ENCODE measurements at places on chromosomes 3 and 15.
A peak's percentile ranks its signal among the peaks of the same experiment; 100 is the strongest.

- no peak for DNase-seq
- no peaks in the 10 kb centered on the region for H3K36me3 ChIP-seq
- no peak overlapping the region for H3K27ac ChIP-seq
Observed at GRCh38 chr3:5298453-5298852, 110.9 kb downstream of the EDEM1 start.

GRCh38 chr3:16171009-16171408 is 3.5 kb upstream of the GALNT15 start:
- H3K27me3 ChIP-seq = peaks cover 12% of the 10 kb centered on the region
- H3K27ac ChIP-seq = no peak overlapping the region
- H3K4me1 ChIP-seq = peaks cover 3% of the 10 kb centered on the region
- H3K4me3 ChIP-seq = no peak overlapping the region
- no peaks in the 10 kb centered on the region for H3K36me3 ChIP-seq

GRCh38 chr15:60761505-60761845 is 282.5 kb upstream of the ICE2 start:
- no peaks in the 10 kb centered on the region for H3K4me1 ChIP-seq
- H3K4me3 ChIP-seq = no peak overlapping the region
- no peak overlapping the region for H3K27ac ChIP-seq

GRCh38 chr3:5565026-5565425 is 377.5 kb downstream of the EDEM1 start:
- H3K36me3 ChIP-seq = no peaks in the 10 kb centered on the region
- no peaks in the 10 kb centered on the region for H3K4me1 ChIP-seq
- no peaks in the 10 kb centered on the region for H3K27me3 ChIP-seq
- no peak overlapping the region for H3K4me3 ChIP-seq

DNA sequence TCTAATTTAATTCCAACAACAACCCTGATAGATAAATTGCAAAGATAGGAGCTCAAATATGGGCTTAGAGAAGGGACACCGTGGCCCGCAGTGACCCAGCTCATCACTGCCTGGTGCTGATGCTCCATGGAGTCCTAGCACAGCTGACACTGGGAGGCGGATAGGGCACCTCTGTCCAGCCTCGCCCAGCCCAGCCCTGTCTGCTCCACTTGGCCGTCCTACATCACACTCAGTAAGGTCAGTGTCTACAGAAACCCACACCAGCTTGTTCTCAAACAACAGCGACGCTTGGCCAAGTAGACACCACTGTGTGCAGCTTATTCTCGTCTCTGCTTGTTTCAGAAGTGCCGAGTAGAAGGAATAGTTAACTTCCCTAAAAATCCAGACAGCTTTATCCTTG is 33.9 kb downstream of the GABRB3 start:
- no peaks in the 10 kb centered on the region for H3K36me3 ChIP-seq
- H3K4me1 ChIP-seq = no peaks in the 10 kb centered on the region
- H3K4me3 ChIP-seq = no peak overlapping the region
- H3K27ac ChIP-seq = no peak overlapping the region

DNA sequence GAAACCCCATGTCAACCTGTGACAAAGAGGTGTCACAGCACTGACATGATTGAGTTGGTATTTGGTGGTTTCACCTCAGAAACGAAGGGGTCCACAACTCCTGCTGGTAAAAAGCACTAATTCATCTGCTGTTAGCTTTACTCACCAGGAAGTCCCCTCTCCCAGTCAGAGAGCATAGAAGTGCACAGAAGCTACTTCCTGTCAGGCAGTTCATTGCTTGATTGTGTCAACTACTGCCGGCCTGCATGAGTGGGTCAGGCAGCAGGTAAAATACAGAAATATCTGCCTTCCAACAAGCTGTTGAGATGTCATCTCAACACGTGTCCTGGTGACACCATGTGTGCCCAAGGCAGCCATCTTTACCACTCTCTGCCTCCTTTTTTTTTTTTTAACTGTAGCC is 596.6 kb upstream of the NR2F2 start:
- H3K27ac ChIP-seq = no peak overlapping the region
- H3K36me3 ChIP-seq = no peaks in the 10 kb centered on the region
- DNase-seq = no peak

DNA sequence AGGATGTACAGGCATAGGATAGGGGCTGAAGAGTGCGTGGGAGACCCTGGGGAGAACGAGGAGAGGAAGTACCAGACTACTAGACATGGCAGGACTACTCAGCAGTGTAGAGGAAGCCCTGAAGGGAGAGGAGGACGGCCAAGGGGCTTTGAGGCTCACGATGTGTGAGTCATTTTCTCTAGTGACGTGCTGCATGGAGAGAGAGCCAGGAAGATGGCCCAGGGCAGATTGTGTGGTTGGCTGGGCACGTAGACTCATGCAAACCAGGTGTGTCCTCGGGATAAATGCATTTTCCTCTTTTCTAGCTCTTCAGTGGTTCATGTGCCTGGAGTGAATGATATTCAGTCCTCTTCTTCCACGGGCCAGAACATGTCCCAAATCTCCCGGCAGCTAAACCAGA is 115.0 kb upstream of the ABHD17C start:
- H3K27me3 ChIP-seq = no peaks in the 10 kb centered on the region
- H3K4me1 ChIP-seq = peaks cover 11% of the 10 kb centered on the region
- no peak overlapping the region for H3K27ac ChIP-seq
- DNase-seq = no peak

GRCh38 chr3:38317192-38317759 is 29.3 kb upstream of the XYLB start:
- H3K27ac ChIP-seq = no peak overlapping the region
- no peaks in the 10 kb centered on the region for H3K36me3 ChIP-seq
- H3K4me3 ChIP-seq = no peak overlapping the region
- no peaks in the 10 kb centered on the region for H3K4me1 ChIP-seq

- peak overlapping the region; percentile 36 for H3K27ac ChIP-seq
- H3K4me1 ChIP-seq = no peaks in the 10 kb centered on the region
- no peak overlapping the region for H3K4me3 ChIP-seq
Observed at GRCh38 chr15:36133742-36134141, 445.7 kb upstream of the CDIN1 start.

DNA sequence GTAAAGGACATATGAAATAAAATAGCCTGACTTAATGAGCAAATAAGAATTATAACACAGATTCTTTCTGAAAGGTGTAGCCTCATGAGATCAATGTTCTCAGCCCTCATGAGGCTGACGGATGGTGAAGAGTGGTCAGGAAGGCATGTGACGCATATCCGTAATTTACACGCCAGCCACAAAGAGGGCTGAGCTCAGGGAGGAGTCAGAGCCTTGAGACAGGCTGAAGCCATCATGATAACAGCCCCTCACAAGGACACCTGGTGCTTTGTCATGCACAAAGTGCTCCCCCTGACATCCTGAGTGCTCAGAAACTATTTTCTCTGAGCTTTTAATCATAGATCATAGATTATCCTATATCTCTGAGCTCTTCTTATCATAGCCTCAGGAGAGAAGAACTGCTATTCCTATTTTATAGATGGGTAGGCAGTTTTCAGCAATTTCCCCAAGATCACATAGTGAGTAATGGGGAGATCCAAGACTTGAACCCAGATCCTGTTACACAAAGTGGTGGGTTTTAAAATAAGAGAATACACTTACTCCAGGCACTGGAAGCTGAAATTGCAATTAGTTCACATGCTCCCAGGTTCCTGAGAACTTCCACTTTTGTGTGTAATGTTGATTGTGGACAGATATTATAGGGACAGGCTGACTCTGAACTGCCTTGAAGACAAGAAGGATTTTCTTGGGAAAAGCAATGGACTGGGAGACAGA is 267.1 kb downstream of the RPLP1 start:
- DNase-seq = no peak
- H3K27ac ChIP-seq = no peak overlapping the region
- H3K4me1 ChIP-seq = no peaks in the 10 kb centered on the region
- no peaks in the 10 kb centered on the region for H3K27me3 ChIP-seq
- H3K36me3 ChIP-seq = no peaks in the 10 kb centered on the region
- no peak overlapping the region for H3K4me3 ChIP-seq

DNA sequence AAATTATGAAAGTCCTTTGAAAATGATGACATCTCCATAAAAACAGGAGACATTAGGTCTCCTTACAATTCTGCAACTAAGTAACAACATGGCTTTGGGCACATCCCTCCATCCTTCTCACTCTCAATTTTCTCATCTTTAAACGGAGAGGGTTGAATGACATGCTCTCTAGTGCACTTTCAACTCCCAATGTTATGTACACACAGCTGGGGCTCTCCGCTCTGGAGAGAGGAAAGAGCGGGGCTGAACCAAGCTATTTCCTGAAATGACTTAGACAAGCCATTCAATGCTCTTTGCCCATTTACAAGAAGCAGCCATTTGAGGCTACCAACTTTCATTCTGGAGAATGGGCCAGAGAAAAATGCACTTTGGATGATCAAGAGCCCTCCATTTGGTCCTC is 144.2 kb upstream of the BNIP2 start:
- no peak overlapping the region for H3K4me3 ChIP-seq
- no peak for DNase-seq
- H3K27me3 ChIP-seq = no peaks in the 10 kb centered on the region
- no peaks in the 10 kb centered on the region for H3K4me1 ChIP-seq
- H3K36me3 ChIP-seq = no peaks in the 10 kb centered on the region
- H3K27ac ChIP-seq = no peak overlapping the region

GRCh38 chr3:55368366-55368765 is 118.7 kb downstream of the WNT5A start:
- no peak overlapping the region for H3K27ac ChIP-seq
- no peaks in the 10 kb centered on the region for H3K36me3 ChIP-seq
- no peak for DNase-seq
- no peak overlapping the region for H3K4me3 ChIP-seq
- no peaks in the 10 kb centered on the region for H3K27me3 ChIP-seq

DNA sequence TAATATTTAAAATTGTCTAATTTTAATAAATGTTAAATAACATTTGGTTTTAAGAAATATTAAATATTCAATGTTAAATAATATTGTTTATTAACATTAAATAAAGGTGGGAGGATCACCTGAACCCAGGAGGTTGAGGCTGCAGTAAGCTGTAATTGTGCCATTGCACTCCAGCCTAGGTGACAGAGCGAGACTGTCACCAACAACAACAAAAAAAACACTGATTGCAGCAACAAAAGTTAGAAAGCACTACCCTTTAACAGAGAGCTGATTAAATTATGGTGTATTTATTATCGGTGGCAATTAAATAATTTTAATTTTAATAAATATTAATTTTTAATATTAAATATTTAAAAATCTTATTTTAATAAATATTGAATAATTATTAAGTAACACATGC is 152.1 kb downstream of the ATG7 start:
- H3K36me3 ChIP-seq = no peaks in the 10 kb centered on the region
- no peak for DNase-seq
- H3K27ac ChIP-seq = no peak overlapping the region
- H3K4me1 ChIP-seq = no peaks in the 10 kb centered on the region
- H3K4me3 ChIP-seq = no peak overlapping the region

- no peak overlapping the region for H3K27ac ChIP-seq
- H3K27me3 ChIP-seq = no peaks in the 10 kb centered on the region
- no peak for DNase-seq
- no peaks in the 10 kb centered on the region for H3K36me3 ChIP-seq
Observed at GRCh38 chr3:38121451-38121831, 15.5 kb downstream of the ACAA1 start.

GRCh38 chr15:72925661-72926060 is 126.6 kb upstream of the NEO1 start:
- no peak for DNase-seq
- H3K36me3 ChIP-seq = no peaks in the 10 kb centered on the region
- no peak overlapping the region for H3K27ac ChIP-seq
- H3K27me3 ChIP-seq = no peaks in the 10 kb centered on the region
- H3K4me3 ChIP-seq = no peak overlapping the region

GRCh38 chr3:190266913-190267290 is 55.3 kb downstream of the CLDN1 start:
- no peaks in the 10 kb centered on the region for H3K27me3 ChIP-seq
- no peak overlapping the region for H3K4me3 ChIP-seq
- H3K36me3 ChIP-seq = no peaks in the 10 kb centered on the region
- no peak for DNase-seq
- no peak overlapping the region for H3K27ac ChIP-seq
- H3K4me1 ChIP-seq = no peaks in the 10 kb centered on the region

DNA sequence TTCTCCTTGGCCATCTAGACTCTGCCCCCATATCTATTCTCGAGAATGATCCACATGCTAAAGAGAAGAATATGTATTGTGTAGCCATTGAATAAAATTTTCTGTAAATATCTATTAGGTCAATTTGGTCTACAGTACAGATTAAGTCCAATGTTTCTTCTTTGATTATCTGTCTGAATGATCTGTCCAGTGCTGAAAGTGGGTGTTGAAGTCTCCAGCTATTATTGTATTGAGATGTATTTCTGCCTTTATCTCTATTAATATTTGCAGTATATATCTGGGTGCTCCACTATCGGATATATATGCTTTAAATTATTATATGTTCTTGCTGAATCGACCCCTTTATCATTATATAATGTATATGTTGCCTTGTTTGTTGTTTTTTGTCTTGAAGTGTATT is 384.9 kb upstream of the ROBO1 start:
- no peaks in the 10 kb centered on the region for H3K4me1 ChIP-seq
- no peaks in the 10 kb centered on the region for H3K27me3 ChIP-seq
- H3K27ac ChIP-seq = no peak overlapping the region
- no peaks in the 10 kb centered on the region for H3K36me3 ChIP-seq

DNA sequence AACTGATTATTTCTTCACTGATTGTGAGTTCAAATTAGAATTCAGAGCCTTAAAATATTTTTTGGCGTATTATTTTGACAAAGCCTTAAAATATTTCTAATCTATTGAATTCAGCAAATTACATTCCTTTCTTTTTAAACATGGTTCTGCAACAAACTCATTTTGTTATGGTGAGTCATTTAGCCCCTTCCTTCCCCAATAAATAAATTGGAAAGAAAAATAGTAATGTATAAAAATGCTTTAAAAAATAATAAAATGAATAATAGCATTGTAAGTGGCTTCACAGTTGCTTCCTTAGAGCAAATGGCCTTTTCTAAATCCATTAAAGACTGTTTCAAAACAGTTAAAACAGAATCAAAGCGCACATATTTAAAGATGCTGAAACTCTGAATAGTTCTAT is 12.1 kb downstream of the CSNK1G1 start:
- H3K27me3 ChIP-seq = no peaks in the 10 kb centered on the region
- no peak overlapping the region for H3K27ac ChIP-seq
- H3K36me3 ChIP-seq = no peaks in the 10 kb centered on the region
- H3K4me1 ChIP-seq = peaks cover 3% of the 10 kb centered on the region

- no peak overlapping the region for H3K4me3 ChIP-seq
- no peak for DNase-seq
- no peaks in the 10 kb centered on the region for H3K27me3 ChIP-seq
- no peak overlapping the region for H3K27ac ChIP-seq
Observed at GRCh38 chr3:30655187-30655812, 48.9 kb downstream of the TGFBR2 start.

GRCh38 chr3:37272741-37273140 is 98.4 kb upstream of the LRRFIP2 start:
- no peaks in the 10 kb centered on the region for H3K36me3 ChIP-seq
- no peak overlapping the region for H3K4me3 ChIP-seq
- H3K27ac ChIP-seq = no peak overlapping the region
- no peak for DNase-seq
- no peaks in the 10 kb centered on the region for H3K4me1 ChIP-seq

All from hepatocyte (in vitro differentiated cells).